ENCODE measurements at places on chromosomes 3 and 15.
A peak's percentile ranks its signal among the peaks of the same experiment; 100 is the strongest.

- DNase-seq, result no peak
These were observed 272.5 kb downstream of the TBC1D5 start for GRCh38 chr3:17469954-17470353.

DNA sequence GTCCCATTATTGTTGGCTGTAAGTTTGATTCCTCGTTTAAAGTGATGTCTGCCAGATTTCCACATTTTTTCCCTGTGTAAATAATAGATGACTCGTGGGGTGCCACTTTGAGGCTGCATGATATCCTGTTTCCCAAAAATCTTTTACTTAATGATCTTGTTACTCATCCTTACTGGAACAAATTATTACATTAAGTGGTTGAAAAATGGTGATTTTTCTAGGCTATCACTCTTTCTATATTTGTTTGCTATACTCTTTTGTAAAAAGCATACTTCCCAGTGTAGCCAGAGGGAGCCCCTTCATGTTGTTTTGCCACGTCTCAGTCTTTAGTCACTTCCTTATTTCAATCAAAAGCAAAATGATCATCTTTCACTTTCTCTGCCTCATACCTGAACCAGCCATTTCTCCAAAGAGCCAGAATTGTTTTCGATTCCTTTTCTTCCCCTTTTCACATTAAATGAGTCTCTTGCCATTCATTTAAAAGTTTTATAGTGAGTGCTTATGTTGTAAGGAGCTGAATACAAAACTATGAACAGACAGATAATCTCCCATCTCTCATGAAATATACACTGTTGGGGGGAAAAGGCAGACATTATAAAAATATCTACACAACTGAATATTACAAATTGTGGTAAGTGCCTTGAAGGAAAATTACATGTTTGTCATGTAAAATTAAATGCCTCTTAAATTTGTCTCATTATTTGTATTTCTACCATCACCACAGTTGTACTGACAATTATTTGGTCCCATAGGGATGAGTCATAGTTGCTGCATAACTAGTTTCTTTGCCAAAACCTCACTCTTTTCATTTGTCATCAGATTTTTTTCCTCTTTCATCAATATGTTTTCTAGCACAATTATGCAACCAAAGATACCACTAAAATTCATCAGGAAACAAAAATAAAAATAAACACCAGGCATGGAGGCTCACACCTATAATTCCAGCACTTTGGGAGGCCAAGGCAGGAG is 41.5 kb downstream of the ADGRG7 start:
- DNase-seq, result no peak

- no peak for DNase-seq
These were observed 43.1 kb downstream of the BTLA start for GRCh38 chr3:112456147-112456546.

- peak; percentile 22 for DNase-seq
These were observed 26.3 kb downstream of the DPH6 start for GRCh38 chr15:35519541-35520149.

DNA sequence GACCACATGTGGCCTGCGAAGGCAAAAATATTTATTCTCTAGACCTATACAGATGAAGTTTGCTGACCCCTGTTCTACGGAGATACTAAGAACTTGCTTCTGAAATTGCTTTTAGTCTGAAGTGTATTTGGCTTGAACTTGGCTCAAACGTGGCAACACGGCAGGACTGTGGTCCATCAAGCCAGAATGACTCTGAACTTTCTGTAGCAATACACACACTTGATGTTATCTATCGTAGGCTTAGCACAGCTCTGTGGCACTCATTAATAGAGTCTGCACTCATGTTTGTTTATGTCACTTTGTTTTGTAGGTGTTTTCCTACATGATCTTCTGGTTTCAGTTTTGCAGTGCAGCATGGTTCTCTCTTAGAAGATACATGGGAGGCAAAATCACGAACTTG is 298.1 kb downstream of the ADAMTS17 start:
- DNase-seq, result no peak

DNA sequence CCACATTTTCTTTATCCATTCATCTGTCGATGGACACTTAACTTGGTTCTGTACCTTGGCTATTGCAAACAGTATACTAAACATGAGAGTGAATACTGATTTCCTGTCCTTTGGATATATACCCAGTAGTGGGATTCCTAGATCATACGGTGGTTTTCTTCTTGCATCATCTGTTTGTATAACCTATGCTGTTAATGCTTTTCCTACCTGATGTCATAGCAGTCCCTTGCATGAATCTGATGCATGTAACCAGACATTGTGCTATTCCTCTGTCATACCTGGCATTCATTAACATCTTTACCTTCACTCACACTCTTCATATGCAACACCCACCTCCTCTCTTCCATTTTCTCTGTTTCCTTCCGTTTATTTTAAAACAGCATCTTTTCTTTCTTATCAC is 185.2 kb downstream of the KLHL25 start:
- DNase-seq, result no peak

DNA sequence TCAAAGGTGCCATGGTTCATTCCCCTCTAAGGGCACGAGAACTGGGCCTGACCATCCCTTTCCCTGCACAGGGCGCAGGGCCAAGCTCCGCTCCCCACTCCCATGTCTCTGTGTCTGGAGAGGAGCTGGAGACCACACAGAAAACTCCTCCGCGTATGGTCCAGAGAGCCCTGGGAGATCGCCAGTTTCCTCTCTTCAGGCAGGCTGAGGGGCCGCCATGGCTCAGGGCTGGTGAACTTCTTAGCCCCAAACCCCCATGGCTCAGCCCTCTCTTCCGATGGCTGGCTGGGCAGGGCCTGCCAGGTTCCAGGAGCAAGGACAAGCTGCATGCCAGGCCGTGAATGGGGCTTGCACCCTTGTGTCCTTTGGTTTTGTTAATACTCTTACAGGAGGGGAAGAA is 52.9 kb downstream of the EXOG start:
- no peak for DNase-seq

DNA sequence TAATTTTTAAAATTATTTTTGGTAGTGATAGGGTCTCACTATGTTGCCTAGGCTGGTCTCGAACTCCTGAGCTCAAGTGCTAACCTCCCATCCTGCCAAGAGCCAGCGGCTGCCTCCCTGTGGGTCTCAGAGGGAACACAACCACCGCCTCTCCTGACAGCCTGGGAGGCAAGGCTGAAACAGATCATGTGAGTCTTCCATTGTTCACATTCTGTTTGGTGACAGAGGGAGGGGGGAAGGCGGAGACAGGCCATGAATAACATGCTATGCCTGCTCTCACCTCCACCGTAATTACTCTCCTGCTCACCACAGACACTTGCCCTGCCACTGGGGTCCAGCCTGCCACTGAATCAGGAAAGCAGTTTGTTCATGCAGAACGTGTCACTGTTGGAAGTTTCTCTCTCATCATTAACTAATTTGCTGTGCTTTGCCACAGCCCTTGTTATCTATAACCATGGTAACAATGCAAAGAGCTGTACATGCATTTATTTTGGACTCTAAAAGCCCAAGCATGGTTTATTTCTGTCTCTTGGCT is 78.4 kb upstream of the RASGRF1 start:
- DNase-seq, result peak; percentile 5

- DNase-seq, result no peak
These were observed 126.2 kb upstream of the PTX3 start for GRCh38 chr3:157310329-157311052.

GRCh38 chr3:45777111-45777745 is 19.1 kb downstream of the SLC6A20 start:
- no peak for DNase-seq

DNA sequence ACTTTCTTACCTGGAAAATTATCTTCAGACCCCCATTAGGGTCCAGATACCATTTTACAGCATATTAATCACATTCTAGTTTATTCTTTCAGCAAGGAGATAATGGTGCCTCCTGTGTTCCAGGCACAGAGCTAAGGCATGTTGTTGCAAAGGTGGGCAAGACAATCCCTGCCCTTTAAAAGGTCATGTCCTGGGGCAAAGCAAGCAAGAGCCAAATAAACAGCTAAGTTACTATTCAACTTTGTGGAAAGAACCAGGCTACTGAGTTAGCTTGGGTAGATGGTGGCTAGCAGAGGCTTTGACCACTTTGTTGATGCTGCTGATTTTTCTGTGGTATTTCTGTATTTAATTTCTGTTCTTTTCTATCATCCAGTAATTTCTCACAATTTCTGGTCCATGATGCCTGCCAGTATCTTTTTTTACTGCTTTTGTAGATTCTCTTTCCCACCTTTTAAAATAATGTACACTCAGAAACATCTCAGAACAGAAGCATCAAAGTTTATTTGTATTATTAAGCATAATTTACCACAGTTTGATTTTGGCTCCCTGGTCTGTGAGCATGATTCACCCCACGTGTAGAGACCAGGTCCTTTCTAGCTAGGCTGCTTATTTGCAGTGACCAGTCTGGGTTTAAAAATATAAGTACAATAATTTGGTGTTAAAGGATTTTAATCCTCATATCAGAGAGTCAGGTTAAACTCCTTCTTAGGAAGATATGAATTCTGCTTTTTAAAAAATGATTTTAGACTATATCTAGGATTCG is 71.5 kb downstream of the LRRC28 start:
- DNase-seq, result no peak

- no peak for DNase-seq
These were observed 603.5 kb downstream of the MECOM start for GRCh38 chr3:169060037-169060436.

GRCh38 chr15:82122746-82123400 is 77.1 kb upstream of the MEX3B start:
- no peak for DNase-seq
